ENCODE measurements at places on chromosomes 2 and 18. TPM values are rescaled to one million over a fixed set of nuclear protein-coding genes. Genes with fewer than 3 reads are reported as not detected.
A peak's percentile ranks its signal among the peaks of the same experiment; 100 is the strongest.

DNA sequence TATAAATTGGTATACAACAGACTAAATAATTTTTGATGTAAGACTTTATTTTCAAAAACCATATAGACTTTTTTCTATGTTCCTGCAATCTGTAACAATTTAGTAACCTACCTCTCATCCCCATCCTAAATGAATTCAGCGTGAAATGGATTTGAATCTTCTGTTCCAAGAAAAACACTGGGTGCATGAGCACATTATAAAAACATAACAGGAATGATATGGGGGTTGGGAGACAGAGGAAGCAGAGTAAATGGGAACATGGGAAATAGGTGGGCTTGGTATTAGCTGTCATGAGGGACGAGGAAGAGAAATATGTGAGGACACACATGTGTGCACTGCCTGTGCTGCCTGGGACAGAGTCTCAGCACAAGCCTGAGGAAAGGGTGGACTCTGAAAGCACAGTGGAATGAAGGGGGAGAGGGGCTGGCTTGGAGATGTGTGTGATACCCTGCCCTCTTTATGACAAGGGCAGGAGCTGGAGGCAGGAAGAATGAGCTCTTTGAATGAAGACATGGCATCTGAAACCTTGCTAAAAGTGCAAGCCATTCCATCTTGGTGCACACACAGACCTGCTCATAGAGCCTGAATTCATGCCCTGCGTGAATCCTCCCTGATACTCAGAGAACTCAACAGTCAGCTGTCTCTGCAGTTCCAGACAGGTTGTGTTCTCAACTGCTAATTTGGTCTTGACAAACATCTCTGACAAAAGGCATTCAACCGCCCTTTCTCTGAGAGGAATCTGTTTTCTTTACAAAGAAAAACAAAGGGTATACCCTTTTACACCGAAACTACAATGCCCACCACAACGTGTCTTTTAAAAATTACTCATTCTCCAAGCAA lies 66.6 kb downstream of the EPB41L3 start:
- H3K36me3 ChIP-seq = no peaks in the 10 kb centered on the region
- DNase-seq = no peak
- no peak overlapping the region for H3K4me3 ChIP-seq
- no peaks in the 10 kb centered on the region for H3K27me3 ChIP-seq

GRCh38 chr2:19538411-19538963 lies 180.1 kb upstream of the OSR1 start:
- H3K27ac ChIP-seq = peak overlapping the region; percentile 65
- no peaks in the 10 kb centered on the region for H3K36me3 ChIP-seq
- no peak overlapping the region for H3K4me3 ChIP-seq
- no peaks in the 10 kb centered on the region for H3K27me3 ChIP-seq
- peaks cover 41% of the 10 kb centered on the region for H3K4me1 ChIP-seq

DNA sequence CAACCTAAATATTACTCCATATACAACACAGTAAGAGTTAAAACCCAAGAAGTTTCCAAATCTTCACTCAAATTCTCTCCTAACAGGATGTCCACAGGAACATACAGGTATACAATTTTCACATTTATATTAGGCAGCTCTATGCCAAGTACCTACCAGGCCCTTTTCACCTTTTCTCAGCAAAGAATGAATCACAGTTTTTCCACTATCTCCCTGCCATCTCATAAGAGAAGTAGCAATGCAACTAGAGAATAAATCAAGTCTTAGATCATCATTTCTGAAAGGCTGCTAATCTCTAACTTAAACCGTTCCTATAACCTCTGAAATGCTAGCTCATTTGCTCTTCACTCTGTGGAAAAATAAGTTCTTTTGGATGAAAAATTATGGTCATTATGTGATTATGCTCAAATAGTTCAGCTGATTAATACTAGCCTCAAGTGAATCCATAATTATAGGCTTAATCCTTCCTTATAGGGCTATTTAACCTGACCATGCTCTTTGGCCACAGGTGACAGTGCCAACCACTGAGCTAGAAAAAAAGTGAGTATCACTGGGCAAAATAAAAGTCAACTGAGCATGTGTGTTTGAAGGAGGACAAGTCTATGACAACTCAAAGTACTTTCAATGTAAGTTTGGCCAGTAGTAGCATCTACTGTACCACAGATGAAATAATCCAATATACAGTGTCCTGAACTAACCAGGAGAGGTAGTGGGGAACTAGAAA lies 79.7 kb downstream of the COBLL1 start:
- DNase-seq = no peak
- no peak overlapping the region for H3K27ac ChIP-seq
- H3K4me3 ChIP-seq = no peak overlapping the region
- no peaks in the 10 kb centered on the region for H3K4me1 ChIP-seq
- no peaks in the 10 kb centered on the region for H3K36me3 ChIP-seq
- H3K27me3 ChIP-seq = no peaks in the 10 kb centered on the region

DNA sequence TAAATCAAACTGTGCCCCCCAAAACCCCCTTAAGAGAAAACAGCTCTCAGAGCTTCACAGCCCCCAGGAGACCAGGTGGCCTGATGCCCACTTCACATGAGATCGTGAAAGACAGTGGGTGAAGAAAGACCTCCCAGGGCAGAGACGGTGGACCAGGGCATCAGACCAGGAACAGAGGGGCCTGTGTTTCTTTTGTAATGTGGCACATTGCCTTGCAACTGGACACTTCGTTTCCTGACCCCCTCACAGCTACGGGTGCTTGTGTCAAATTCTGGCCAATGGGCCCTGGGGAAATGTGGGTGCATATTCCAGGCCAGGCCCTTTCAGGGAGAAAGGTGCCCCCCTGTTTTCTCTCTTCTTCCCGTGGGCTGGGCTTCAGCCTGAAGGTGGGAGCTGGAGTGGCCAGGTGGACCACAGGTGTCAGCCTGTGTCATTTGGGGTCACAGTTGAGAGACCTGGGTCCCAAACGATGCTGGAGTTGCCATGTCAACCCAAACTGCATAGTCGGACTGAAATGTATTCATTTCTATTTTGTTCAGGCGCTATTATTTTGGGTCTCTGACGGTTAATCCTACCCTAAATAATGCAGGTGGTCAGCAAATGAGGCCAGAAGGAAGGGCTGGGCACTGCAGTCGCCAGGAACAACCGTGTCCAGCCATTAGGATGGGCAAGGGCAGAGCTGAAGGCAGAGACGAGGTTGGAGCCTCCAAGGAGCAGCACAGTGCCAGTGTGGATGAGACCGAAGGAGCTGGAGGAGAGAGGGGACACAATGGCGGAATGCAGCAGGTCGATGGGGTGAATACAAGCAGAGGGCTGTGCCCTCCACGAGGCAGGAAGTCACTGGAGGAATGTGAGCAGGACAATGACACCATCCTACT lies 338.2 kb downstream of the EIPR1 start:
- no peaks in the 10 kb centered on the region for H3K36me3 ChIP-seq
- H3K4me3 ChIP-seq = no peak overlapping the region
- DNase-seq = no peak
- no peaks in the 10 kb centered on the region for H3K4me1 ChIP-seq

The CABYR gene
- 1.2 TPM for total RNA-seq

DNA sequence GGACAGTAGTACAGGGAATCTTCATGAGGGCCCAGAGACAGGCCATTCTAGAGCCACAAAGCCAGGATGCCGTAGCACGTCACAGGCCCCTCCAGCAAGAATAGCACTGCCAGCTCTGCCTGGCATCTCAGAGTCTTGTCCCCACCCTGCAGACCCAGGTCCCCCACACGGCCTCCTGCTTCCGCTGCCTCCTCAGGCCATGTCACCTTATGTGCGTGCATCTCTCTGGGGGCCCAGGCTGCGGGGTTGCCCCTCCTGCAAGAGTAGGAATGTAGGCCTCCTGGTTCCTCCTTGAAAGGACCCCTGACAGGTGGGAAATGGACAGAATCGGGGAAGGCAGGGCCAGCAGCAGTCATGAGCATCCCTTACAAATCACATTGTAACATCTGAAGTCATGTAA lies 49.8 kb downstream of the ADI1 start:
- DNase-seq = no peak
- H3K4me3 ChIP-seq = no peak overlapping the region
- peaks cover 35% of the 10 kb centered on the region for H3K4me1 ChIP-seq
- peak overlapping the region; percentile 84 for H3K27ac ChIP-seq

The LYG1 gene
- not detected for total RNA-seq

- no peaks in the 10 kb centered on the region for H3K4me1 ChIP-seq
- no peak overlapping the region for H3K4me3 ChIP-seq
- DNase-seq = no peak
- H3K27ac ChIP-seq = no peak overlapping the region
- H3K36me3 ChIP-seq = no peaks in the 10 kb centered on the region
- no peaks in the 10 kb centered on the region for H3K27me3 ChIP-seq
Measured at GRCh38 chr2:147082850-147083522, 761.8 kb upstream of the ACVR2A start.

The TMEM198 gene
- 1.5 TPM for total RNA-seq

The IL18RAP gene
- not detected for total RNA-seq

DNA sequence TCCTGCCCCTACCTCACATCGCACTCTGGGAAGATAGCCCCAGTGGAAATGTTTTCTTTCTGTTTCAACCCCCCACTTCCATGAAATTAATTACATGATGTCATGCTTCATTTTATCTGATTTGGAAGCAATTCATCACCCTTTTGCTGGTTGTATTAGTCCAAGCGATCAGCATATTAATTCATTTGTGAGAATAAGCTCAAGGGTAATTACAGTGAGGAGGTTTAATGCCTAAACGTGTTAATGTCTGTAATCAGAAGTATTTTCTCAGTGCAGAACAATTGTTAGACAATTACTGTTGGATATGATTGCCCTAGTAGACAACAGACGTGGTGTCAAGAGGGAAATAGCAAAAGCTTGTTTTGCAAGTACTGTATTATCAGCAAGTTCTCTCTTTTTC lies 746.3 kb downstream of the CPS1 start:
- no peak for DNase-seq
- no peaks in the 10 kb centered on the region for H3K4me1 ChIP-seq
- no peak overlapping the region for H3K4me3 ChIP-seq
- H3K27me3 ChIP-seq = no peaks in the 10 kb centered on the region
- H3K36me3 ChIP-seq = no peaks in the 10 kb centered on the region

GRCh38 chr18:731185-731584 lies 18.8 kb upstream of the ENOSF1 start:
- H3K27me3 ChIP-seq = no peaks in the 10 kb centered on the region
- no peak for DNase-seq
- no peaks in the 10 kb centered on the region for H3K4me1 ChIP-seq
- no peak overlapping the region for H3K4me3 ChIP-seq
- H3K36me3 ChIP-seq = no peaks in the 10 kb centered on the region

DNA sequence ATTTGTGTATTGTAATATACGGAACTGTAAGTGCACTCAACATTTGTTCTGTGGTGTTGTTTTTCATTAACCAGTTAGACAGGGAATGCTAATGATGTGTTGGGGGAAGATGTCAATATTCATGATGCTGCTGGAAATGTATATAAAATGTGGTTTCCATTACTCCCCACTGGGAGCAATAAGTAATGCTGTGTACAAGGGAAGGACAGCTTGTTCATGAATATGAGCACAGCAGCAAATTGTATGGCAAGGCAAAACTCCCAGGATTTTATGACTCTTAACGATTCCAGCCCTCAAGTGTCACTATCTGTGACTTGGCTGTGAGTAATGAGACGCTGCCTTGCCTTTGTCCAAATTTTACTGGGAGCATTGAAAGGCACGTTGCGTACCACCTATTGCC lies 312.4 kb upstream of the DDX18 start:
- no peaks in the 10 kb centered on the region for H3K36me3 ChIP-seq
- H3K4me1 ChIP-seq = no peaks in the 10 kb centered on the region
- no peak overlapping the region for H3K4me3 ChIP-seq

The UBXN2A gene
- 15.7 TPM for total RNA-seq

DNA sequence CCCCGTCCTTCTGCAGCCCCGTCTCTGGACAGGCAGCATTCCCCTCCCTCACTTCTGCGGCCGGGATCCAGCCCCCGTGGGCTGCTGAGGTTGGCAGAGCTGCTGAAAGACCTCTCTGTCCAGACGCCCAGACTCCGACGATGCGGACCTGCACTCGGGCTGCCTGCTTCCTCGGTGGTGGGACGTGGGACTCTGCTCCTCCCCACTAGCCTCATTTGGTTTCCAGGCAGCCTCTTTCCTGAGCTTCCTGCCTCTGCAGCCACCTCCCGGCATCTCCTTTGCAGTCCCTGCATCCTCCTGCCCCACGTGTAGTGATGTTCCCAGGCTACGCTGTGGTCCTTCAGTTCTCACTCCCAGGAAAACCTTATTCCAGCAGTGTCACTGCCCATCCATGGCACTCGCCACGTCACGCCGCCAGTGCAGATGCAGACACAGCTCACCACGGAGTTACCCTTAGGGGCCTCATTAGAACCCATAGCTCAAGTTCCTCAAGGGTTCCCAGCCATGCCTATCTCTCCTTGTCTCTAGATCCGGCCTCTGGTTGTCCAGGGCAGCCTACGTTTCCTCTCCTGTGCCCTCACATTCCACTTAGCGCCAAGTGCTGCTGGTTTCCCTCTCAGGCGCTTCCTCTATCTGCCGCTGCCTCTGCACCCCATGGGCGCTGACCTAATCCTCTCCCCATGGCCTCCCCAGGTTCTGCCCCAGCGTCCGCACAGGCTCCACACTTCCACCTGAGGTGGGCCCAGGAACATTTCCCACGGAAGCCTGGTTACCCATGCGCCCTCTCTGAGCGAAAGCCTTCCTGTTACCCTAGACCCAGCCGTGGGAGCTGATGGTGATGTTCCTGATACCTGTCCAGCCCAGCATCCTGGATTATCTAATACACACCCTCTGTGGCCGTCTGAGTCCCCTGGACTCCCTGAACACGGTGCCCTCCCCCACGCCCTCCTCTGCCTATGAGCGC lies 318.3 kb upstream of the MYT1L start:
- peak; percentile 41 for DNase-seq
- no peak overlapping the region for H3K27ac ChIP-seq
- no peaks in the 10 kb centered on the region for H3K36me3 ChIP-seq

GRCh38 chr2:184371641-184372040 lies 226.7 kb upstream of the ZNF804A start:
- no peak overlapping the region for H3K27ac ChIP-seq
- H3K27me3 ChIP-seq = no peaks in the 10 kb centered on the region
- no peaks in the 10 kb centered on the region for H3K4me1 ChIP-seq
- no peak for DNase-seq
- H3K4me3 ChIP-seq = no peak overlapping the region

The XDH gene
- total RNA-seq = 0.71 TPM

- H3K27me3 ChIP-seq = no peaks in the 10 kb centered on the region
- H3K36me3 ChIP-seq = no peaks in the 10 kb centered on the region
- no peak overlapping the region for H3K27ac ChIP-seq
- no peaks in the 10 kb centered on the region for H3K4me1 ChIP-seq
Measured at GRCh38 chr2:240160291-240161086, 20.0 kb upstream of the OTOS start.

DNA sequence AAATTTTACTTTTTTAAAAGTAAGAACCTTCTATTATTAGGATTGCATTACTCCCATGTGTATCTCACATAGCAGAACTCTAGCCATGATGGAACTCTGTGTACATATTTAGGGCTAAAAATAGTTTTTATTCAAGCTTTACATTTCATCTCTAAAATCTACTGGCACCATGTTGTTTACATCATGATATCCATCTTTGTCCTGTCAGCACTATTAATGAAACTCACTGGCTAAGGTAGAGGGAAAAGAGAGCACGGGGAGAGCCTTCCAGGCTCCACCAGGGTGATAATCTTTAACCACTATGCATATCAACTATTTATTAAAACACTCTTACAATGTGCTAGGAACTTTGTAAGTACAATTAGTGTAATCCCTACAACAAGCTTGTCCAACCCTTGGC lies 34.7 kb downstream of the RAD51AP2 start:
- DNase-seq = no peak
- H3K4me3 ChIP-seq = no peak overlapping the region
- no peaks in the 10 kb centered on the region for H3K4me1 ChIP-seq
- no peaks in the 10 kb centered on the region for H3K27me3 ChIP-seq
- no peak overlapping the region for H3K27ac ChIP-seq
- H3K36me3 ChIP-seq = no peaks in the 10 kb centered on the region

Data from sigmoid colon (tissue), 7 donors.